ENCODE measurements at places on chromosomes 7 and 10. TPM values are rescaled to one million over a fixed set of nuclear protein-coding genes. Genes with fewer than 3 reads are reported as not detected.

The BMPR1A gene
- 43.0 TPM for polyA plus RNA-seq

The TSPAN13 gene
- polyA plus RNA-seq, result 62.6 TPM

The MMD2 gene
- polyA plus RNA-seq, result not detected

The GDF10 gene
- polyA plus RNA-seq, result 1.3 TPM

The TCF7L2 gene
- 49.0 TPM for polyA plus RNA-seq

The CALML5 gene
- polyA plus RNA-seq, result 6.5 TPM

The GIMAP7 gene
- polyA plus RNA-seq, result 7.9 TPM

The SAMD9L gene
- polyA plus RNA-seq, result 7.1 TPM

The SYT15 gene
- polyA plus RNA-seq, result 2.8 TPM

The MYH16 gene
- polyA plus RNA-seq, result 0.21 TPM

The TEX47 gene
- not detected for polyA plus RNA-seq

The EGFR gene
- polyA plus RNA-seq, result 23.6 TPM

The GFRA1 gene
- polyA plus RNA-seq, result 34.4 TPM

The LRGUK gene
- 0.34 TPM for polyA plus RNA-seq

The IFIT1B gene
- 0.78 TPM for polyA plus RNA-seq

The TMEM176A gene
- polyA plus RNA-seq, result 21.4 TPM

The CLDN12 gene
- polyA plus RNA-seq, result 26.1 TPM

The CALU gene
- 305 TPM for polyA plus RNA-seq

The GARIN1A gene
- polyA plus RNA-seq, result 1.1 TPM

The DNA2 gene
- polyA plus RNA-seq, result 4.1 TPM

The TWIST1 gene
- polyA plus RNA-seq, result 6.4 TPM

The HOXA11 gene
- polyA plus RNA-seq, result not detected

The GATA3 gene
- polyA plus RNA-seq, result 0.62 TPM

The NUTM2E gene
- polyA plus RNA-seq, result not detected

The RELN gene
- 5.2 TPM for polyA plus RNA-seq

The ZFYVE27 gene
- 10.0 TPM for polyA plus RNA-seq

The FZD8 gene
- polyA plus RNA-seq, result 29.9 TPM

The PILRA gene
- 3.2 TPM for polyA plus RNA-seq

The ACTR3C gene
- polyA plus RNA-seq, result 1.5 TPM

The SHTN1 gene
- polyA plus RNA-seq, result 7.7 TPM

The PVRIG gene
- polyA plus RNA-seq, result 3.7 TPM

The PDSS1 gene
- polyA plus RNA-seq, result 9.4 TPM

The NAPEPLD gene
- polyA plus RNA-seq, result 20.5 TPM

The CHST12 gene
- 8.0 TPM for polyA plus RNA-seq

The GPR22 gene
- not detected for polyA plus RNA-seq

The ATP6V1F gene
- 115 TPM for polyA plus RNA-seq

The SLC13A1 gene
- not detected for polyA plus RNA-seq

The PYROXD2 gene
- 7.9 TPM for polyA plus RNA-seq

The MCM10 gene
- polyA plus RNA-seq, result 3.0 TPM

The AKR1C3 gene
- polyA plus RNA-seq, result 1.2 TPM

The UPK3B gene
- 0.83 TPM for polyA plus RNA-seq

The CHAT gene
- polyA plus RNA-seq, result not detected

The SEMA3D gene
- polyA plus RNA-seq, result 12.7 TPM

The ENTPD1 gene
- 13.7 TPM for polyA plus RNA-seq

The NPSR1 gene
- 0.50 TPM for polyA plus RNA-seq

The PROSER2 gene
- 6.0 TPM for polyA plus RNA-seq

The GJD4 gene
- not detected for polyA plus RNA-seq

The CALHM3 gene
- not detected for polyA plus RNA-seq

The NPY4R gene
- 0.14 TPM for polyA plus RNA-seq

The PTEN gene
- polyA plus RNA-seq, result 53.6 TPM

The PHF14 gene
- polyA plus RNA-seq, result 41.9 TPM

The TEX36 gene
- not detected for polyA plus RNA-seq

The ZNF394 gene
- 8.9 TPM for polyA plus RNA-seq

The A1CF gene
- polyA plus RNA-seq, result 0.05 TPM

The TACC2 gene
- polyA plus RNA-seq, result 105 TPM
